Stimulated activated CD8-positive, alpha-beta memory T cell treated with anti-CD3 and anti-CD28 coated beads, Interleukin-15, amount 100 ng/mL, for 48 hours (primary cell): ENCODE measurements at places on chromosomes 3 and 15.

- DNase-seq: no peak
These were observed 8.8 kb upstream of the SLC6A6 start for GRCh38 chr3:14393440-14394106.

DNA sequence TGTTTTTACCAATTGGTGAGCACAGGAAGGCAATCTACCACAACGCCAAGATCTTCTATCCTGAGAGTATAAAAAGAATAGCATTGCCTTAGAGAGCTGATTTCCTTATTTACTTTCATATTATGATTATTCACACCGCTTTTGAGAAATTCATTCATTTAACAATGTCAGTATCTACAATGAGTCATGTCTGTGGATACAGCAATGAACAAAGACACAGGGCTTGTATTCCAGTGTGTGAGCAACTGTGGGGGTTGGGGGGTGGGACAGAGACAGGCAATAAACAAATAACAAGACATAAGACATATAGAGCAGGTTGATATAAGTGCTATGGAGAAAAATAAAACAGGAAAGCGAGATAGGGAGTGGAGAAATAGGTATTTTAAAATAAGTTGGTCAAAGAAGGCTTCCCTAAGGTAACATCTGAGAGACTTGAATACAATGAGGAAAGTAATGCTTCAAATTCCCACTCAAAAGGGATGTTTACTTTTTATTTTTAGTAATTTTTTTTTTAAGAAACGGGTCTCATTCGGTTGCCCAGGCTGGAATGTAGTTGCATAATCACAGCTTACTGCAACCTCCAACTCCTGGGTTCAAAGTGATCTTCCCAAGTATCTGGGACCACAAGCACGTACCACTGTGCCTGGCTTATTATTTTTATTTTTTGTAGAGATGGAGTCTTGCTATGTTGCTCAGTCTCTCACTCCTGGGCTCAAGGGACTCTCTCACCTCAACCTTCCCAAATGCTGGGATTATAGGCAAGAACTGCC lies 45.7 kb downstream of the PGBD4 start:
- DNase-seq: no peak

DNA sequence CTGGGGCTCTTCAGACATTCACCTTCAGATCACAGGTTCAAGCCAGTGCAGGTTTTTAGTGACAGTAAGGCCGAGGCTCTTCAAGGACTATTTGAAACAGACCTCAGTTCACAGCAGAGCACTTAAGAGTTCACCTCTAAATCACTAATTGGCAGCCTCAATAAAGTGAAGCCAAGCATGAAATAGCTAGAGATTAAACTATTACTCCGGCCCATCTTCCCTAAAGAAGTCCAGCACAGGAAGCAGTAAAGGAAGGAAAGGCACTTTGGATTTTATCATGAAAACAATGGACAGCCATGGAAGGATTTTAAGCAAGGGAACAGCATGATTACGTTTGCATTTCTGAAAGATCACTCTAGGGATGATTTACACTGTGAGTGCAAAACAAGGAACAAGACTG lies 27.6 kb upstream of the ARL6 start:
- DNase-seq: no peak

- DNase-seq: no peak
These were observed 229.0 kb downstream of the THSD4 start for GRCh38 chr15:71344316-71344715.

DNA sequence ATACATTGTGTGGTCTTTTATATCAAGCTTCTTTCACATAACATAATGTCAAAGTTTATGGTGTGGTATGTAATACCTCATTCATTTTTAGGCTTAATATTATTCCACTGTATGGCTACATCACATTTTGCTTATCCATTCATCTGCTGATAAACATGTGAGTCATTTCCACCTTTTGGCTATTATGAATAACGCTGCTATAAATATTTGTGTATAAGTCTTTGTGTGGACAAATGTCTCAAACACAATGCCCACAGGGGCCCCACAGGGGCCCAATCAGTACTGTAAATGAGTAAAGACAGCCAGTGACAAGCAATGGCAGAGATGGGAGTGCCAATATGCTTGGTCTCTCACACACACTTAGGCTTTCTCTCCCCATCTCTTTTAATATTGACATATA lies 54.2 kb downstream of the PIK3R4 start:
- no peak for DNase-seq

GRCh38 chr15:83178869-83179325 lies 28.7 kb downstream of the HDGFL3 start:
- DNase-seq: no peak

DNA sequence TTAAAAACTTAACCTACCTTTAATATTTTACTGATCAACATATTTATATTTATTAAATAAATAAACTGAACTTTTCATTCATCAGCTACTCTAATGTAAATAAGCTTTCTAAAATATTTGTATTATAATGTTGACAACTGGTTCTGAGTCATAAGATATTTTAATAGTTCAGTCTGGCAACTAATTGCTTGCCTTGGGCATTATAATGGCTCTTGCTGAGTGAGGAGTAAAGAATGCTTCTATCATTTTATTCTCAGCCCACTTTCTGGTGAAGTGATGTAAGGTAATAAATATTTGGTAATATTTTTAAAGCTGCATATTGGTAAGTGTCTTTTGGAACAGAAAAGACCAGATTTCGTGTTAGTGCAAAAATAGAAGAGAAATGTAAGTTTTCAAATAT lies 81.5 kb downstream of the DIPK2A start:
- no peak for DNase-seq

DNA sequence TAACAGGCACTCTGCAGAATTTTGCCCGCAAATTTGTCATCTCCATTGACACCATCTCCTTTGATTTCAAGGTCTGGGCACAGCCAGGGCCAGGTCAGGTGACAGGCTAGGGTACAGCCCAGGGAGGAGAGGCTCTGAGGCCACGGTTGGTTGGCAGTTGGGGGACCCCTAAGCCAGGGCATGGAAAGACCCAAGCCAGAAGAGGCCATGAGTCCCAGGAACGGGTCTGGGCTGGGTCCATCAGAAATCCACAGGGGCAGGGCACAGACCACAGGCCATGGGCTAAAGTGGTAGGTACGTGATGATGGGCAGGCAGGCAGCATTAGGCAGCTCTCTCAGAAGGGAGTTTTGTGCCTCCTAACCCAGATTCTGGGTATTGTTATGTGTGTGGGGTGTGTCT lies 45.8 kb downstream of the SEMA3G start:
- no peak for DNase-seq

GRCh38 chr15:74202452-74203401 lies at the start of gene STRA6:
Gene STRA6 (minus strand): TSS chr15:74202787. CDS start chr15:74202267, 520 bp downstream.
- DNase-seq: no peak

- peak; percentile 8 for DNase-seq
These were observed 26.2 kb downstream of the POLR2M start for GRCh38 chr15:57732526-57733331.

DNA sequence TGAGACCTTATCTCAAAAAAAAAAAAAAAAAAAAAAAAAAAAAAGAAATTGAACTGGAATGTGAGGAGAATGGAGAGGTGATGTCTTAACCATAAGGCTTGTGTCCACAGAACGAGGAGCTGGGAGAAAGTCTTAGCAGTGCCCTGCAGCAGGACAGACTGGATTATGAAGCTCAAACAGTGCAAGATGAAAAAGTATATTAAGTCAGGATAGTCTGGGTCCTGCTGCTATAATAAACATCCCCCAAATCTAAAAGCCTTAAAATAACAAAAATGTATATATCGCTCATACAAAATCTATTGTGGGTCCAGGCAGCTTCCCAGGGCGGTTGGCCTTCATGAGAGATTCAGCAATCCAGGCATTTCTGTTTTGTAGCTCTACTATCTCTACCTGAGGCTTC lies 175.5 kb downstream of the RAB11A start:
- DNase-seq: no peak

DNA sequence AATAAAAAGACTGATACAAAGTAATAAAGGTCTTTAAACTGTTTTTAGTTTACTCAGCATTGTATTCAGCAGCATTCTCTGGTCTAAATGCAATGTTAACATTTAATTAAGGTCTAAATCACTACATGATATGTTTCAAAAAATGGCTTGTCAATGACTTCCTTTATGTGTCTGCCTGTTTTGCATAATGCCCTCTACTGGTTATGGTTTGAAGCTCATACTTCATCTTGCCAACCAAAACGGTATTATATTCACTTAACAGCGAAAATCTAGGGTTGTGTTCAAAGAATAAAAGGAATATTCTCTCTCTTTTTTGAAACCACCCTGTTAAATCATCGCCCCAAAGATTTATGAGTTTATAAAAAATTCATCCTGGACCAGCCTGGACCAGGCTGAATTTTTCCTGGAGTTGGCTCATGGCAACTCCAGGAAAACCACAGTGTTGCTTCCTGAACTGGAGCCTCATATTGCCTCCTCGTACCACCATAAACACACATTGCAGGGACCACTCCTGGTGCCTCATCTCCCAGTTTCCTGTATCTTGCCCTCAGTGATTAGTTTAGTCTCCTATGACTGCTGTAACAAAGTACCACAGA lies 6.7 kb upstream of the NCEH1 start:
- no peak for DNase-seq

DNA sequence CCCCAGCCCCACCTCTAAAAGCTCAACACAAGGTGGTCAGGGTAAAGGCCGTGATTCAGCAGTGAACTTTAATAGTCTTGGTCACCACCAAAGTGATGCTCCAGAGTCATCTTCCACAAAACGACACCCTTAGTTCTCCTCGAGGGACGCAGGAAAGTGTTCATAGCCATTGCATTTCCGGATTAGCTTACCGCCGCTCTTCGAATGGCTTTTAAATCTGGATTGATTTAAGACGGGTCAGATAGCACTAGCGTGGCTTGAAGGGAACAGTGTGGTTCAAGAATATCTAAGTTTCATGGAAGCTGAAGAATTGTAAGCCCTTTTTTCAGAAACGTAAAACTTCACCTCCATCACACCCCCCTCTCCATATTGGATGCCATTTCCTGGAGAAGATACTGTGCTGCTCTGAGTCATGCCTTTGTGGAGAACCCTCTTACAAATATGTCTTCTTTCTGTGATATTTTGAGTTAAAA lies 829 bp downstream of the RNF7 start:
- DNase-seq: no peak

DNA sequence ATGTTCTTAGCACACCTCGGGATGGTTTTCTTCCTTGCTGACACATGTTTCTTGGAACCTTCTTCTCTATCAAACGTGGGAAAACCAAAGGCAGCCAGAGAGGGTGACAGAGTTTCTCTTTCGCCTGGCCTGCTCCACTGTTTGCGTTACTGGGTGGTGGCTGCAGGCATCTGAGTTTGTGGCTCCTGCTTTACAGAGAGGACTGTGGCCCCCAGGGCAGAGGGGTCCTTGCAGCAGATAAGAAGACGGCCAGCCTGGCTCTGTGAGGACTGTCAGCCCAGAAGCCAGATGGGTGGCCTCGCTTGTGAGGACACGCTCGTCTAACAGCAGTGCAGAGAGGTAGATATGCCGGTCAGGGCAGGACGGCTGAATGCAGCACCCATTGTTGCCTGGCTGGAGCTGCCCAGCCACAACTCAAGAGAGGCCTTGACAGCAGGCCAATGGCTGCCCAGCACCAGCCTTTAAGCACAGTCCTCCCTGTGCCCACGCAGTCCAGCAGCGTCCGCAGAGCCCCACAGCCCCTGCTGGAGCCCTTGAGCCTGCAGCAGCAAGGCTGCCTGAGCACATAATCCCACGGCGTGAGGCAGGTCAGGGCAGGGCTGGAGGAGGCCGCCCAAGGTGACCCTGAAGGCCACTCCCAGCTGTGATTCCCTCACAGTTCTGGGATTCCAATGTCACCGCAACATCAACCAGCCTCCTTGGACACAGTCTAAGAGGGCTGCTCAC lies 15.0 kb upstream of the SPTBN5 start:
- no peak for DNase-seq

- no peak for DNase-seq
These were observed 42.8 kb downstream of the NKIRAS1 start for GRCh38 chr3:23873941-23874340.

DNA sequence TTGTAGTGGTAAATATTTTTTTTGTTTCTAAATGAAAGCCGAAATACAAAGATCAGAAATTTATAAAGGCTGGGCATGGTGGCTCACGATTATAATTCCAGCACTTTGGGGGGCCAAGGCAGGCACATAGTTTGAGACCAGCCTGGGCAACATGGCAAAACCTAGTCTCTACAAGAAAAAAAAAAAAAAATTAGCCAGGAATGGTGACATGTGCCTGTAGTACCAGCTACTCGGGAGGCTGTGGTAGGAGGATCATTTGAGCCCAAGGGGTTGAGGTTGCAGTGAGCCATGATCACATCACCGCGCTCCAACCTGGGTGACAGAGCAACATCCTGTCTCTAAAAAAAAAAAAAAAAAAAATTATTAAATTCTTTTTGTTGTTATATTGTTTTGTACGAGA lies 6.9 kb downstream of the DENND4A start:
- DNase-seq: no peak

GRCh38 chr3:195540027-195540426 lies 3.1 kb downstream of the PPP1R2 start:
- DNase-seq: peak; percentile 33

- DNase-seq: no peak
These were observed 48.1 kb downstream of the CFAP20DC start for GRCh38 chr3:59001675-59002074.

DNA sequence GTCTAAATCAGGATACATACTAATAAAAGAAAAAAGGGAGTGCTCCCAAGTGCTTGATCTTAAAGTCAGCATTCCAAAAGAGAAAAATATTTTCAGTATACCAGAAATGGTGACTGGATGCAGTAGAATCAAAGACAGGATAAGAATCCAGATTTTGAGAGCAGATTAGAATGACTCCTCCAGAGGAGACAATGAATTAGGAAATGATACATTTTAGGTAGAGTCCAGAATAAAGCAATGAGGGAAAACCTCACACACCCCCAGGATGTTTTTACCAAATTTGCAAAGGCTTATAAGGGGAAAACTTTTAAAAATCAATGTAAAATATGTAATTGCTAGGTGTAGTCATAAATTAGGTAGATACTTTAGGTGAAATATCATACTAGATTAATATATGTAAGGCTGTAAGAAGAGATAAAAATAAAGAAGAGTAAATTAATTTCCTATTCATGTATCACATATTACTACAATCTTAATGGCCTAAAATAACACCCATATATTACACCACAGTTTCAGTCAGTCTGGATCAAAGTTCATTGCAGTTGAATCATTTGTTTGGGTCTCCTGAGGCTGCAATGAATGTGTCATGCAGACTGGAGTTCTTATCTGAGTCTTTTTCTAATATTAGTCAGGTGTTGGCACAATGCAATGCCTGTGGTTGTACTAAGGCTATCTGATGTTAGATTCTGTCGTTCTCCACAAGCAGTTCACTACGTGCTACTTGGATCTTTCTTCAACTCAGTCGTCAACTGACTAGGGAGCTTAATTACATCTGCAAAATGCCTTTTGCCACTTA lies 547.8 kb upstream of the EPHA6 start:
- no peak for DNase-seq

GRCh38 chr15:70240082-70240481 lies 142.4 kb upstream of the TLE3 start:
- no peak for DNase-seq

GRCh38 chr3:189698811-189699210 lies 67.6 kb downstream of the TP63 start:
- no peak for DNase-seq
